Activated CD8-positive, alpha-beta memory T cell treated with anti-CD3 and anti-CD28 coated beads, Interleukin-2, amount 10 ng/mL, durations not matched to agents 7 days and 5 days (primary cell): ENCODE measurements at places on chromosomes 16 and 17. TPM values are rescaled to one million over a fixed set of nuclear protein-coding genes. Genes with fewer than 3 reads are reported as not detected.

- H3K4me1 ChIP-seq = no peaks in the 10 kb centered on the region
- no peak for DNase-seq
- no peaks in the 10 kb centered on the region for H3K27me3 ChIP-seq
- no peak overlapping the region for H3K27ac ChIP-seq
- H3K4me3 ChIP-seq = no peak overlapping the region
Measured at GRCh38 chr16:88927010-88927409, 50.0 kb downstream of the CBFA2T3 start.

- no peaks in the 10 kb centered on the region for H3K27me3 ChIP-seq
- no peak overlapping the region for H3K4me3 ChIP-seq
- H3K4me1 ChIP-seq = peaks cover 94% of the 10 kb centered on the region
- no peak for DNase-seq
- H3K36me3 ChIP-seq = peaks cover 26% of the 10 kb centered on the region
Measured at GRCh38 chr17:68351395-68351794, 60.1 kb downstream of the ARSG start.

- no peaks in the 10 kb centered on the region for H3K4me1 ChIP-seq
- DNase-seq = no peak
- no peak overlapping the region for H3K4me3 ChIP-seq
- no peaks in the 10 kb centered on the region for H3K27me3 ChIP-seq
- H3K27ac ChIP-seq = no peak overlapping the region
- H3K36me3 ChIP-seq = no peaks in the 10 kb centered on the region
Measured at GRCh38 chr17:81994593-81995462, 17.4 kb downstream of the ASPSCR1 start.

- peaks cover 25% of the 10 kb centered on the region for H3K4me1 ChIP-seq
- H3K36me3 ChIP-seq = peaks cover 3% of the 10 kb centered on the region
- H3K27ac ChIP-seq = no peak overlapping the region
- H3K27me3 ChIP-seq = peaks cover 61% of the 10 kb centered on the region
Measured at GRCh38 chr17:76077584-76078110, 1.3 kb upstream of the ZACN start.

Gene ENKD1
- total RNA-seq = 6.2 TPM
